Vagina (tissue), 2 donors: ENCODE measurements at places on chromosomes 1 and 21. TPM values are rescaled to one million over a fixed set of nuclear protein-coding genes. Genes with fewer than 3 reads are reported as not detected.

- no peak for DNase-seq
These were observed 71.9 kb downstream of the CEP350 start for GRCh38 chr1:180026556-180026955.

DNA sequence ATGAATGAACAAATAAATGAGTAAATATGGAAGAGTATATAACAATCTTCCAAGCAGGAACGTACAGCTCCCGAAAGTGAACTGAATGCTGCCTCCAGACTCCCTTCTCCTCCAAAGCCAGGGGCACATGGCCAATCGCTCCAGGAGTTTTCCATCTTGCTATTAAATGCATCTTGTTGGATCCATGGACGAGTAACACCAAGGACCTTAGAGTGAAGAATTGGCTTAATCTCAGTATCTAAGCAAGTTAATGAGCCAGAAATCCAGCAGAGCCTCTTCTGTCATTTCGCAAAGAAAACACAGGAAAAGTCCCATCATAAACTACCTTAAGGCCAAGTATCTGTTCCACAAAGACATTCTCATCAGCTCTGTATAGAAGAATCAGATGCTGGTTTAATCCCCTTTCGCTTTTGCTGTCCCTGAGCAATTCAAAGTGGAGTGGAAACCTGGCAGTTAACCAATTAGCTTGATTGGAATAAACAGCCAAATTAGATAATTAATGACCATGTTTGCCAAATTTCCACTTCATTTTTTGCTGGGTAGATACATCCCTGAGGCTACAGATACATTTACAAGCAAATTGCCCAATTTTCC, 116.0 kb downstream of the MIS18A start:
- DNase-seq = no peak

GRCh38 chr1:247360991-247361731, 29.5 kb upstream of the ZNF496 start:
- DNase-seq = no peak

CSF3R gene
- total RNA-seq = 8.8 TPM

DNA sequence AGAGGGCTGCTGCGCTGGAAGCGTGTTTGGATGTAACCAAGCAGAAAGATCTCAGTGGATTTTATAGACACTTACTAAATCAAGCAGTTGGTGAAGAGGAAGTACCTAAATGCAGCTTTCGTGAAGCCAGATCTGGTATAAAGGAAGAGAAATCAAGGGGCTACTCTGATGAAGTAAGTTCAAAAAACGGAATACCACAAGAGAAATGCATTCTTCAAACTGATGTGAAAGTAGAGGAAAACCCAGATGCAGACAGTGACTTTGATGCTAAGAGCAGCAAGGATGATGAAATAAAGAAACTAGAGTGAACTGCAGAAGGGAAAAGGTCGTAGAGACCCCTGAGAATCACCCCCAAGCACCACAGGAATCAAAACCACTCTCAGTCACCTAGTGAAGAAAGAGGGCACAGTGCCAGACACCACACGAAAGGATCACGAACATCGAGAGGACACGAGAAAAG, 40.8 kb upstream of the NEXN start:
- DNase-seq = no peak

DLGAP3 gene
- total RNA-seq = not detected

TMEM125 gene
- total RNA-seq = 1.2 TPM

DNA sequence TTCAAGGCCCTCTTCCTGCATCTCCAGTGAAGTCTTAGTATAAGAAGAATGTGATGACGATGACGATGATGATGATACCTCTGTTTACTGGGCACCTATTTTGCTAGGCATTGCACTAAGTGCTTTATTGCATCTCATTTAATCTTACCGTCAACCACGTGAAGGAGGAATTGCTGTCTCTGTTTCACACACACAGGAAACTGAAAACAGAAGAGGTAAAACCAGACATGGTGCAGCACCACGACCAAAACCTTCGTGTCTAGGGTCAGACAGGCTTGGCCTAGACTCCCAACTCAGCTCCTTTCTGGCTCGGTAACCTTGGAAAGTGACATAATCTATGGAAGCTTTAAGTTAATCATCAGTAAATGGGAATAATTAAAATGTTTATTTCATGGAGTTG, 20.7 kb upstream of the KCNA2 start:
- DNase-seq = no peak

DNA sequence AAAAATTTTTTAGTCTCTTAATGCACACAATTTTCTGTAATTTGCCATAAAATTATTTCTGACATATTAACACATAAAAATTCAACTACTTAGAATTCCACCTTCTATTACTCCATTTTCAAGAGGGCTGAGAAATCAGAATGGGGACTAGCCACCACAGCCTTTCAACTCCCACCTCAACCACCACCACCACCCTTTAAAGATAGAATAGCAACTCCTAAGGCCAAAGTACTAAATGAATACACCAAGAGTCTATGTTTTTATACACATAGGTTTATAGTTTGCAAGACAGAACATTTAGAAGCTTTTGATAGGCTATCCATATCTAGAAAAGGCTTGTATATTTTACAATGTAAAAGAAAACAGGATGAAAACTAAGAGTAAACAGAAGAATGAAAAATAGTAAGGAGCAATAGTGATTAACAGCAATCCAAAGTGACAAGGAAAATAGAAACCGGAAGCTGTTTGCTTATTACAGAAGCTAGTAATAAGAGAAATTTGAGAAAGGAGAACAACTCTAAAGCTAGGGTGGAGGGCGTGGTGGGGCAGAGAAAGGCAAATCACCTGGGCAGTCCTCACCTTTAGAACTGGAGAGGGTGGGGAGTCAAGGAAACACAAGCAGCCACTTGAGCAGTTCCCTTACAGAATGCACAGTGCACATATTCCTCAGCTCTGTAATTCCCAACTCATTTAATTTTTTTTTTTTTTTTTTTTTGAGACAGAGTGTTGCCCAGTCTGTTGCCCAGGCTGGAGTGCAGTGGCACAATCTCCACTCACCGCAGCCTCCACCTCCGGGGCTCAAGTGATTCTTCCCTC, 27.7 kb downstream of the EPS15 start:
- no peak for DNase-seq

SLC1A7 gene
- total RNA-seq = not detected

C1orf105 gene
- total RNA-seq = not detected

GRCh38 chr1:183144752-183145151, 41.3 kb upstream of the LAMC2 start:
- no peak for DNase-seq

AHCYL1 gene
- total RNA-seq = 75.6 TPM

- no peak for DNase-seq
These were observed 383.5 kb upstream of the B3GALT2 start for GRCh38 chr1:193569983-193570269.

DNA sequence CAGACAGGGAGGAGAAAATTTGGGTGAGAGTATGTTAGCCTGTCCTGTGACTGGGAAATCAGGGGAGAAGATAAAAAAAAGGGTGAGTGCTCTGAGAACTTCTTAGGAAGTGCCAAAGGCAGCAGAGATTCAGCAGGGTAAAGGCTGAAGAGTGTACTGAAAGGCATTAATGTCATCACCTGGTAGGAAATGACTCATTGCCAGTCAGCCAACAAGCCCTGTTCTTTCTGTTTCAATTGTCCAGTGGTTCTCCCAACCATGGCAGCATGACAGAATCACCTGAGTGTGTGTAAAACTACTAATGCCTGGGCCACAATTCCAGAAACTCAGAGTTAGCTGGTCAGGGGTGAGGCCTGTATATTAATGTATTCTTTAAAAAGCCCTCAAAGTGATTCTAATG, 83.5 kb downstream of the INTS7 start:
- DNase-seq = no peak

DNA sequence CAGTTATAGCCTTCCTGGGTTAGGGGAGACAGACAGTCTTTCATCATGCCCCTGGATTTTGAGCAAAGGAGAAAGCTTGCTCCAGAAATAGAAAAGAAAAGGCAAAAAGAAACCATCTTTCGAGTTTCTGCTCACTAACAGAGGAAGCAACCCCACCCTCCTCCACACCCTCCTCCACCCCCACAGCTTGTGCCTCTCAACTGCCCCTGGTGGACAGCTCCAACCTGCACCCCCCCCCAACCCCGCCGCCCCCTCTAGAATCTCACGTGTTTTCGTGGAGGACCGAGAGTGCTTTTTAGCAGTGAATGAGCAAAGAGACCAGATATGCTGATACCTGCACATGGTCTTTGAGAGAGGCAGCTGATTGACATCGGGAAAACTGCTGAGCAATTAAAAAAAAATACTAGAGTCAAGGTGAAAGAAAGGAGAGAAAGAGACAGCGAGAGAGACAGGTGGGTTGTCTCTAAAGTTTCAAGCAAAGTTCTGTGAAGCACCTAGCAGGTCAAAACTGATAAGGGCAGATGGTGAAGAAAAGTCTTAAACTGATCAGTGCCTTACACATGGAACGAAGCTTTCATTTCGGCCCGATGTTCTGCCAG, 358.3 kb downstream of the KIF26B start:
- DNase-seq = no peak

- DNase-seq = no peak
These were observed 231.9 kb downstream of the TRABD2B start for GRCh38 chr1:47765236-47765635.

TMEM234 gene
- total RNA-seq = 8.3 TPM

DNA sequence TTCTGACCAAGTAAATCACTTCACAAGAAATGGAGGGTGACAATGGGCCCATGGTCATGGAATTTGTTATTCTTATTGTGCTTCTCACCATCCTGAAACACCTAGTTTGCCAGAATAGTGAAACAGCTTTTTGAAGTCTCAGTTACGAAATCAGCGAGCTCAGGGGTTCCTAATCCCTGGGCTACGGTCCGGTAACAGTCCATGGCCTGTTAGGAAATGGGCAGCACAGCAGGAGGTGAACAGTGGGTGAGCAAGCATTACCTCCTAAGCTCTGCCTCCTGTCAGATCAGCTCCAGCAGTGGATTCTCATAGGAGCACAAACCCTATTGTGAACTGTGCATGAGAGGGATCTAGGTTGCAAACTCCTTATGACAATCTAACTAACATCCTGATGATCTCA, 1356.3 kb downstream of the KCNT2 start:
- no peak for DNase-seq

DNA sequence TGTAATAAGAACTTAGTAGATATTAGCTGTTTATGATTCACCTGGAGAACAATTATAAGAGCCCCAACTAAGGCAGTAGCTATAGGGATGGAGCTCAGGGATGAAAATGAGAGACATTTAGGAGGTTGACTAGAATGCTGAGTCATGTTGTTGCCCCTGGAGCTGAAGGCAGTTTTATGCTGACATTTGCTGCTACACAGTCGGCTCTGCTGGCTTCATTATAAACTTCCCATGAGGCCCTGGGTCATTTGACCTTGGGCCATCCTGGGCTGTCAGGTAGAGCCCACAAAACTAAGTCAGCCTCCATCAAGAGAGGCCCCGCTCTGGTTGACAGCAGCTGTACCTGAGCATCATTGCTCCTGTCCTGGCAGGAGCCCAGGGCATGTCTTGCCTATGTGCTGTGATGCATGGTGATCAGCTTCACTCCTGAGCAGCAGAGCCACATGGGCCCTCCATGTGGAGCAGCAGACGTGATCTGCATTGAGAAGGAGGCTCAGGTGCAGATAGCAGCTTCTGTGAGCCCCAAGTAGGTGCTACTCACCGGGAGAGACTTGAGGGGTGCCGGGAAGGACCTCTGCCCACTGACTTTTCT, 112.4 kb downstream of the TBX19 start:
- DNase-seq = no peak

DNA sequence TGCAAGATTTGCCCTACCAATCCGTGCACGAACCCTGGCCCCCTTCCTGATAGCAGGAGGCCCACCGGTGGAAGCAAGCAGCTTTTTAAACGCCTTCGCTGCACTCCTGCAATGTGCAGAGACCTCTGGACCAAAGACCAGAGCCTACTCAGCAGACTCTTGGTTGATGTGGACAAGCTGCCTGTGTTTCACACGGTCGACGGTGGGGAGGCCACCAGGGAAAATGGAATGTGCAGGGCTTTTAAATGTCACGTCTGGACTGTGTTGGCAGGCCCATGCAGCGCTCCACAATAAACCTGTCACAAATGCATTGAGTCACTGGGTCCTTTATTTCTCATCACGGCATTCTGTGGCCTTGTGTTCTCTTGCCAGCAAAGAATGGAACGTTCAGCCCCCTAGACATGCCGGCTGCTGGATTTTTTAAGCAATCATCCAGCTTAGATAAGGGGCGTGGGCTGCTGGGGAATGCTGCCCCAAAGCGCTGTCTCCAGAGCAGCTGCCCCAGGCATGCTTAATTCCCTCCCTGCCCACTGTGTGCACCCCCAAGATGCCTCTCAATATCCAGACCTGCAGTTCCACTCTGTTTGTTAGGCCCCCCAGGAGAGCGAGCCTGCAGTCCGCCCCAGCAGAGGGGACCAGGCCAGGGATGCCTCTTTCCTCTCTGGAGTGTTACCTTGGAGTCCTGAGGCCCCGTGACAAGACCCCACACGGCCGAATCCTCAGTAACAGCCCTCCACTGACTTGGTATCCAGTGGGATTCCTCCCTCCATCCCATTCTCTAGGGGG, 71.3 kb downstream of the ATP5PO start:
- DNase-seq = no peak

MYOG gene
- not detected for total RNA-seq

GRCh38 chr1:82503822-82504221, 703.1 kb downstream of the ADGRL2 start:
- DNase-seq = no peak

MNDA gene
- total RNA-seq = 3.2 TPM

DNA sequence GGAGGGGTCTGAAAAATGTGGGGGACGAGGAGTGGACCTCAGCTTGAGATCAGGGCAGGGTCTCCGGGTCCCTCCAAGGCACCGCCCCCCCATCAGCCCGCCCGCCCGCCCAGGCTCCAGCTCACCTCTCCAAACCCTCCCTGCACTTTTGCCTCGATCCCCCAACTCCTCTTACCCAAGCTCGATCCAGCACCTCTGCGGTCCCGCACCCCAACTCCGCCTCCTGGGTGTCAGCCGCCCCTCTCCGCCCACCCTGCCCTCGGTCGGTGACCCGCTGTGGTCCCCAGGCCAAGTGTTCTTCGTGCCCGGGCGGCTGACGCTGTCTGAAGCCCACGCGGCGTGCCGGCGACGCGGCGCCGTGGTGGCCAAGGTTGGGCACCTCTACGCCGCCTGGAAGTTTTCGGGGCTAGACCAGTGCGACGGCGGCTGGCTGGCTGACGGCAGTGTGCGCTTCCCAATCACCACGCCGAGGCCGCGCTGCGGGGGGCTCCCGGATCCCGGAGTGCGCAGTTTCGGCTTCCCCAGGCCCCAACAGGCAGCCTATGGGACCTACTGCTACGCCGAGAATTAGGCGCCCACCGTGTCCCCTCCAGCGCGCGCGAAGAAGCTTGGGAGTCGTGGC, 5.7 kb downstream of the HAPLN2 start:
- DNase-seq = no peak

DCDC2B gene
- not detected for total RNA-seq

DNA sequence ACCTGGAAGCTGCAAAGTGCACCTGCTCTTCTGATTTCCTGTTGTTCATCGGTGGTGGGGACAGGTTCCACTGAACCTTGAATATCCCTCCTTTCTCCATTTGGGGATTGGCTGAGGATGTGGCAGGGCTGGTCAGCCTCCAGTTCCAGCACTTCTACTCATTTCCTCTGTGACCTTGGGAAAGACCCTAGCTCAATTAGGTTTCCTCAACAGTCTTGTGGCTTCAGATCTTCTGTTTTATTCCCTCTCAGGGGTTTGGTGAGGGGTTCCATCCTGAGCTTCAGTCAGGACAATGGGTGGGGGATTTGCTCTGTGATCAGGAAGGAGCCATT, 317.1 kb upstream of the PROX1 start:
- no peak for DNase-seq

- no peak for DNase-seq
These were observed 63.5 kb downstream of the SKI start for GRCh38 chr1:2291577-2291976.

GRCh38 chr1:44417351-44418021, 12.4 kb downstream of the RNF220 start:
- DNase-seq = no peak
